ENCODE measurements at places on chromosomes 5 and 9. TPM values are rescaled to one million over a fixed set of nuclear protein-coding genes. Genes with fewer than 3 reads are reported as not detected.

DNA sequence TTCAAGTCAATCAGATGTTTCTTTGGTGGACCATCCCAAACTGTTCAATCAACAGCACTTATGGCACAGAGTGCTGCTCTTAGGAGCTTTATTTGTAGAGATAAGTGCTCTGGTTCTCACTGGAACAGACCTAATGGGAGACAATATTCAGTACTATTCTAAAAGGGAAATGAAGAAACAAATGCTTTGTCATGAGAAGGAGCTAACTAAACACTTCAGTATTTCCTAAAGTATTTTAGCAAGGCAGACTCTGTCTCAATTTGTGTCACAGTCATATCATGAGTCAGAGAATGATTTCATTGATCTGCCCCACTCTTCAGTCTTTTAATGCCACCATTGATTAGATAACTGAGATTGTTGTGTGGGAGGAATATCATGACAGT, 175.3 kb downstream of the SLF1 start:
- peak overlapping the region; percentile 98 for H3K27ac ChIP-seq
- DNase-seq = peak; percentile 87
- H3K4me1 ChIP-seq = peaks cover 24% of the 10 kb centered on the region
- H3K36me3 ChIP-seq = no peaks in the 10 kb centered on the region
- peak overlapping the region; percentile 52 for H3K4me3 ChIP-seq

DNA sequence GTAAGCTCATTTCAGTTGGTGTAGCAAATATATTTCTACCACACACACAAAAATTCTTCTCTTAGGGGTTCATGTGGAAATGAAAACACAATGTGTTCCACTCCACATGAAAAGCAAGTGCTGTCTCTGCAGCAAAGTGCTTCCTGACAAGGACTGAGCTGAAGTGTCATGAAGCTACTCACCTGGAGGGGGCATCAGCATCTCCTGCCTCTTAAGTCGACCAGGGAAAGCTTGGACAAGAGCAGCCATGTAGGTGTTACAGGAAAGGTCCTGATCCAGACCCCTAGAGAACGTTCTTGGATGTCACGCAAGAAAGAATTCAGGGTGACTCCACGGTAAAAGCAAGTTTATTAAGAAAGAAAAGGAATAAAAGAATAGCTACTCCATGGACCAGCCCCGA, 62.8 kb downstream of the SV2C start:
- no peak overlapping the region for H3K27ac ChIP-seq
- peak; percentile 6 for DNase-seq
- no peaks in the 10 kb centered on the region for H3K4me1 ChIP-seq
- no peaks in the 10 kb centered on the region for H3K36me3 ChIP-seq
- H3K27me3 ChIP-seq = no peaks in the 10 kb centered on the region

The SMAD5 gene
- total RNA-seq = 53.1 TPM

DNA sequence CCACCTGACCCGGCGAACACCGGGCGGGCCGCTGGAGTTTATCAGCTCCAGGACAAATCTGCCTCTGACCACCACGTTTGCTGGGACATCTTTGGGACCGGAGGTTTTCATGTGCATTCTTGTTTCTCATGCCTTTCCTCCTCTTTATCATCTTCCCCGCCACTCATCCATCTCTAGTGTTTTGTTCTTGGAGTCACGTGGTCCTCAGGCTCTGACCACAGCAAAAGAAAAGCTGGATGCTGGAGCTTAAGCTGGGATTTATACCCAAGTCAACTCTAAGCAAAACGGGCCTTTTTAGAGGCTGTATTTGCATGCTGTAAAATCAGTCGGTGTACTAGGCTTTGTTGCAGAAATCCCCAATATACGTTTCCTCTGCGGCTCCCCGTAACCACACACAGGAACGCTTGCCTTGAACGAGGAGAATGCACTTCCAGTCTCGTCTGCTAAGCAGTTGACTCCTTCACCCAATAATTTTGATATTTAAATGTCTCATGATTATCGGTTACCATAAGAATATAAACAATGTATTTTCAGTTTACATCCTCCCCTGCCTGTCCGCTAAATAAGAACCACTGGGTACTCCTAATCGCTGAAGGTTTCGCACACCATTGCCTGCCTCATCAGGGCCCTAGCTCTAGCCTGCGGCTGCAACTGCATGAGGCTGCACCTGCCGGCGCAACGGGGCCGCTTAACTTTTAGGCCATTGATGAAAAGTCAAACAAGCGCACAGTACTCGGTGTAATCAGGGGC, 560 bp upstream of the NDUFS6 start:
- peak overlapping the region; percentile 83 for H3K27ac ChIP-seq
- H3K27me3 ChIP-seq = no peaks in the 10 kb centered on the region
- H3K4me3 ChIP-seq = peak overlapping the region; percentile 90
- H3K36me3 ChIP-seq = peaks cover 6% of the 10 kb centered on the region
- peaks cover 14% of the 10 kb centered on the region for H3K4me1 ChIP-seq

DNA sequence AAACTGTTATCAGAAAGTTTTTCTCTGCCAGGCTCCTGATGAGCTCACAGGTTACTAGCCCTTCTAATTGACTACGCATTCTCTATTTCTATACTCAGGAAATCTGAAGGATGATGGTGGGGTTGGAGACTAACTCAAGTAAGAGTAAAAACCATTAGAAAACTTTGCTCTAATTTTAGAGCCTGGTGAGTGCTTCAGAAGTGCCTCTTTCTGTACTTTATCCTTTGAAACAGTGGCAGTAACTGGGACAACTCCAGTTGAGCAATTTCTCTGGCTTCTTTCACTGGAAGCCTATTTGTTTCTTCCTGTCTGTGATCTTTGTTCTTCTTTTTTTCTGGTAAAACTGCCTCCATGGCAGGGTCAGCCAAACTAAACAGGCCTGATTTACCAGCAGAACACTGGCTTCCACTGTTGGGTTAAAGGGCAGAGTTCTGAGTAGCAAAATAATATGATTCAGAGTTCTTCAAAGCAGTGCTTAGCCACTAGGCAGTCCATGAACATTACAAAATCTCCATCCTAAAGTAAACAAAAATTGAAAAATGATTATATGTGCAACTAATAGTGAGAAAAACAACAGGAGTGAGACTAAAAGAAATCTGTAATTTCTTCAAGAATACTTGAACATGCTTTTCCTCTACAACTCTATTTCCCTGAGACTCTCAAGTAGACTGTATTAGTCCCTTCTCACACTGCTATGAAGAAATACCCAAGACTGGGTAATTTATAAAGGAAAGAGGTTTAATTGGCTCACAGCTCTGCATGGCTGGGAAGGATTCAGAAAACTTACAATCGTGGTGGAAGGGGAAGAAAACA, 79.8 kb downstream of the MROH2B start:
- peak; percentile 2 for DNase-seq
- H3K27ac ChIP-seq = no peak overlapping the region
- no peaks in the 10 kb centered on the region for H3K4me1 ChIP-seq
- H3K36me3 ChIP-seq = no peaks in the 10 kb centered on the region
